Stimulated activated CD8-positive, alpha-beta memory T cell treated with anti-CD3 and anti-CD28 coated beads, Interleukin-4, amount 100 ng/mL, for 1 hour (primary cell): ENCODE measurements at places on chromosomes 6 and 20.
A peak's percentile ranks its signal among the peaks of the same experiment; 100 is the strongest.

DNA sequence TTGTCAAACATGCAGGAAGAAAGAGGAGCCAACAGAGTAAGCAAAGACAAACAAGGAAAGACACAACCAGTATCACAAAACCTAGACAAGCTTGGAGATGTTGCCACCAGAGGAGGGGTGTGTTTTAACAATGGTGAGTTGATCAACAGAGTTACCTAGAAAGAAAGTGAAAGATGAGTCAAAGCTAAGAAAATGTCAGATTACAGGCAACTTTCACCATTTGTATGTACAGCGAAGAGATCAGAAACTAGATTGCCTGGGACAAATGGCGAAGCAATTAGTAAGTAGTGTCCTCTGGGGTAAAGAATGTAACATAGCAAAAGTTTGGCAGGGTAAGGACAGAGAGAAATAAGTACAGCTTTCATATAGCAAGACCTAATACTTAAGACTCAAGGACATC is 51.6 kb upstream of the POU3F2 start:
- no peak for DNase-seq

DNA sequence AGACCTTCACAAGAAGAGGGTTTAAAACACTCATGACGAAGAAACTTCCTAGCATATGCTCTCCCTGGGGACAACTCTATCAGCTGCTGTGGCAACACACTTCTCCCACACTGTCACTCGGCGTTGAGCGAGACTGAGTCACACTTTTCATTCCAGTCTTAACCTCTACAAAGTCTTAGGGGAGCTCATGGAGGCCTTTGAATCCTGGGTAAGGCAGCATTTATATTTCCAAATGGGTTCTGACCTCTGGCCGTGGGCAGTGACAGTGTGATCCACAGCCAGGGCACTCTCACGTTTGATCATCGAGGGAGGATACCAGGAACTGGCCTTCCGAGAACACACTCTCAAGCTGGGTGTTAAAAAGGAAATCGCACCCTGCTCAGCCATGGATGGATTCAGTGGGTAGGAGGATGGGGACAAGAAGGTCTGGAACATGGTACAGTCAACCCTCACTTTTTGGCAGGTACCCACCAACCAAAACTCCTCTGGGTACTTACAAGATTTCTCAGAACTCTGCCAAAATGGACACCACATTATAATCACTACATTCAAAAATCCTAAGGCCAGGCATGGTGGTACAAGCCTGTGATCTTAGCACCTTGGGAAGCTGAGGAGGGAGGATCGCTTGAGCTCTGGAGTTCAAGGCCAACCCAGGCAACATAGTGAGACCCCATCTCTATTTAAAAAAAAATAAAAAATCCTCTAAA is 19.6 kb downstream of the RRBP1 start:
- no peak for DNase-seq

DNA sequence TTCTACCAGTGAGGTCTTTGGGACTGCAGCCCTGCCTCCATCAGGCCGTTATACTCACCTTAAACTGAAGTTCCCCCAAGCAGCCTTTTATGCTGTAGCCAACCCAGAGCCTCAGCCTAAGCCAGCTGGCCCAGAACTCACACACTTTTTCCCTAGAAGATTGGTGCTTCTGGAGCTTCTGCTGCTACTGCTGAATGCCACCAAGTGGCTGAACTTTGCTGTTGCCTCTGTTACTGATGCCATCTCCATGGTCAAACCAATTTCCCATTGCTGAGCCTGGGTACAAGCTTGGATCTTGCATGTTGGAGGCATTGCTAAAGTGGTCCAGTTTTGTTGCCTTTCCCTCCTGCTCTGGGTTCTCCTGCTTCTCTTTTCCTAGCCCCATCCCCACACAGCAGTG is 15.0 kb upstream of the TBX18 start:
- DNase-seq = no peak

- no peak for DNase-seq
Measured at GRCh38 chr6:163309491-163310026, 105.0 kb upstream of the QKI start.

DNA sequence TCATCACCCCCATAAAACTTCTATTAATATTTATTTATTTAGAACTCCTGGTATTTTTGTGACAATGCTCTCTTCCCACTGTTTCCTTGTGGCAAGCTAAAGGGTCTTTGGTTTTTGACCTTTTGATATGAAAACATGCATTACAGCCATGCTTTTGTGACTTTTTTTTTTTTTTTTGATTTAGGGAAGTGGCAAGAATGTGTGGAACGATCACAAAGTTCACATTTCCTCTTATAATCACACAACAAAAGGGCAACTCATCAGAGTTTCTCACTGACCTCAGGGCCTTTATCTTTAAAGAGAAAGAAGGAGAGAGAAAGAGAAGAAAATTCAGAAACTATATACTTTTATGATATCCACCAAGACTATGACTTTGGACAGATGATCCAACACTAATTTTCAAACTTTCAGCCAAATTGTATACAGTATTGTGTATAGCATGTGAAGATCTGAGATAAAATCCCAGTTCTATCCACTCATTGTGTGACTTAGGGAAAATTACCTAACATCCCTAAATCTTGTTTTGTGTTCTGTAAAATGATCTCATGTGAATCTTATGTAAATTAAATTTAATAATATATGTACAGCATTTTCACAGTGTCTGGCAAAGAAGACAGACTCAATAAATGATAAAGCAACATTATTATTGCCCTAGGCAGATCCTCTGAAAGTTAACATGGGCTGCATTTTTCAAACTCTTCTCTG is 106.8 kb upstream of the MARCKS start:
- no peak for DNase-seq

DNA sequence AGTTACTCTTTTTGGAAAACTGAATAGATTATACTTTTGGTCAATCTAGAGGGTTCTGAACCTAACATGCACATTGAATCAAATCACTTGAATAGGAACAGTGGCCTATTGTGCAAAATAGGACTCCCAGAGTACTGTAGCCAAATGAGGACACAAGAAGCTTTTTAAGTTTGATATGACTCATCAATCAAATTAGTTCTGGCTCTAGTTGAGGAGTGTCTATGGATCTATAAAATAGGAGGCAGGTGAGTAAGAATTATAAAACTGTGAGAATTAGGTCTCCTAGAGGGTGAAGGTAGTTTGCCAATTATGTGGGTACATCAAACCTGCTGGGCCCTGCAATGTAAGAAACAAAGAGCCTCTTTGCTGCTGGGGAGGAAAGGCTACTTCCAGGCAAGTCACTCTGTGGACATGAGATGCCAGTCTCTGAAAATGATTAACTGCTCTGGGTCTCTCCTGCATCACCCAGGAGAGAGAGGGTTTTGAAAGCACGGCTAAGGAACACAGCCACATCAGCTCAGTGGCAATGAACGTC is 112.3 kb downstream of the RCAN2 start:
- DNase-seq = no peak

GRCh38 chr20:40251284-40251932 is 437.6 kb downstream of the MAFB start:
- no peak for DNase-seq

GRCh38 chr20:47489448-47489872 is 12.2 kb upstream of the NCOA3 start:
- no peak for DNase-seq

DNA sequence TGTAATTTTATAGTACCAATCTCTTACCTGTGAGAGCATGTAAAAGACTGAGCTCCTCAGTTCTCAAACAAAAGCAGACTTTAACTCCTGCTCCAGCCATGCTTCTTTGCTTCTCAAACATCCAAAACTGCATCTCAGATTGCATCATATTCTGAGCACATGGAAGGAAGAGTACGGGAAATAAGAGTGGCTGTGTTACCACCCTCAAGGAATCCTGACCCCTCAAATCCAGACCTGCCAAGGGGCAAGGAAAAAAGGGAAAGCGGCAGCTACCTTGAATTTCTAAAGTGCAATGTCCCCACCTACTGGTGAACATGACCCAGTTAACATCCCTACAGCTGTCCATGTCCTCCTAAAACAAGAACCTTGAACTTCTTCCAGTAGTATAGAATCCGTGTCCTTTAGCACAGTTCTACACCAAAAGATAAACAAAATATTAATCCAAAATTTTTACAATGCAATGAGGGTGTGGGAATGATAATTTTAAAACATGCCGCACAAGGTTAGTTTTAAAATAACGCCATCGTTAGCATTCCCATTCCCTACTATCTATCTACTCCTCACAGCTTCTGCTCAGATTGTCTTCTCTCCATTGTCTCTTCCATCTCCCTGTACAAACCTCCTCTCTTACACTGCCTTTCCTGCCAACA is 34.1 kb upstream of the HLA-DQB1 start:
- DNase-seq = no peak

GRCh38 chr6:146357578-146358430 is 185.8 kb upstream of the RAB32 start:
- DNase-seq = no peak

- DNase-seq = no peak
Measured at GRCh38 chr6:16684896-16685554, 76.2 kb downstream of the ATXN1 start.

GRCh38 chr6:30955367-30956042 is 14.7 kb downstream of the MUCL3 start:
- DNase-seq = peak; percentile 42

- no peak for DNase-seq
Measured at GRCh38 chr6:32982702-32983492, 14.5 kb downstream of the BRD2 start.

DNA sequence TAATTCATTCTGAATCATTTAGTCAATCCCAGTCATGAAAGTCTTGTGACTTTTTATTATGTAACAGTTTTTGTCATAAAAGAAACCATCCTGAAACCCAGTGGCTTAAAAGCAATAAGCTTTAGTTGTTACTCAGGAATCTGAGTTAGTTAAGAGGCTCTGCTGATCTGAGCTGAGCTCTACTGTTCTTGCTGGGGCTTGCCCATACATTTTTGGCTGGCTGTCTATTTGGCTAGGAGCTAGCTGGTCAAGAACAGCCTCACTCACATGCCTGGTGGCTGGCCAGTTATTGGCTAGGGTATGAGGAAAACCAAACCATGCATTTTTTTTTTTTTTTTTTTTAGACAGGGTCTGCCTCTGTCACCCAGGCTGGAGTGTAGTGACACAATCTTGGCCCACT is 10.6 kb downstream of the TCF21 start:
- DNase-seq = no peak

DNA sequence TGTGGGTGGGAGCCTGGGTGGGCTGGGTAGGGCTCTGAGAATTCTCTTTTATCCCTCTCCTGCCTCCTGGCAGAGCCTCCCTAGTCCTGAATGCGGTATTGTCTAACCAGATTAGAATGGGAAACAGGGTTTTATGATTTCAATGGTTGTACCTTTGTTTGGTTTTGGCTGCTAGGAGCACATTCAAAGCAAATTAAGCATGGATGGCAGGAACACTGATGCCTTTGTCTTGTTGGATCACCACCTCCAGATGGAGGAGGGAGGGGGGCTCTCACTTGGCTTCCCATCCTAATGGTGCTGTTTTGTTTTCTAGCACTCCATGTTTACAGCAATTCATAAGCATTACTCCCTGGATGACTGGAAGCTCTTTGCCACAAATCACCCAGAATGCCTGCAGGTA is 11.6 kb downstream of the GMPR start:
- DNase-seq = no peak

GRCh38 chr6:138824482-138825144 is 28.7 kb downstream of the ECT2L start:
- no peak for DNase-seq

GRCh38 chr20:41052742-41053419 is 24.3 kb downstream of the TOP1 start:
- DNase-seq = no peak

GRCh38 chr6:14726816-14727493 is 518.9 kb upstream of the JARID2 start:
- no peak for DNase-seq

DNA sequence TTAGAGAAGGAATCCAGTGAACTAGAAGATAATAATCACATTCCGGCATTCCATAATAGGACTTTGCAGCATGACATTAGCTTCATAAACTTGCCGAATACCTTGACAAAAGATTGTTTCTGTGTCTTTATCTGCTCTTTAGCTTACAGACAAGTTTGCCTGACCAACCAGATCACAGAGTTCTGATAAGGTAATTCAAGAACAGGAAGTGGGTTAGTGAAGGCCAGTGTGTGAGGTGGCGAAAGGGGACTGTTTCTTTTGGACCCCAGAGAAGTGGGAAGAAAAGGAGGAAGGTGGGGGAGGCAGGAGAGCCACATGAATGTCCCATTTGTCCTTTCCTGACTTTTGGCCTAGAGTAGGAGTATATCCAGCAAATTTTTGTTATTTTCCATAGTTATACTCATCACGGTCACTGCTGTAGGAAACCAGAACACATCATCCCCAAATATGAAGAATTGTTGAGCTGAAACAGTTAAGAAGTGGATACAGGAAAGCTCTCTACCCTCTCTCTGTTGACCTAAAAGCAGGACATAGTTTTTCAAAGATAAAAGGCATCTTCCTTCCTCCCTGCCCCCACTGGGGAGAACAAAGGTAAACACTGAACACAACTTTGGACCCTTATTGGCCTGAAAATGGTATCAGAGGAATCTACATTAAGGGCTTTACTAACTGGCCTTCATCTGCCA is 72.4 kb upstream of the TNFAIP3 start:
- DNase-seq = no peak
